Mesangial cell (primary cell): ENCODE measurements at places on chromosomes 2 and 18. TPM values are rescaled to one million over a fixed set of nuclear protein-coding genes. Genes with fewer than 3 reads are reported as not detected.

Gene RESP18
- not detected in 2 replicates for total RNA-seq

Gene UGT1A3
- not detected in 2 replicates for total RNA-seq

Gene M1AP
- 1.1 and 1.3 TPM in 2 replicates for total RNA-seq

Gene VAMP5
- 43.7 and 52.6 TPM in 2 replicates for total RNA-seq

Gene GREB1L
- 2.8 and 4.1 TPM in 2 replicates for total RNA-seq

Gene WDR7
- total RNA-seq: 7.3 and 12.4 TPM in 2 replicates

Gene KRCC1
- total RNA-seq: 7.7 and 9.0 TPM in 2 replicates

Gene STPG4
- total RNA-seq: 0.98 TPM in 1 of 2 replicates, not detected in the other
